ENCODE measurements at places on chromosomes 2 and 18. TPM values are rescaled to one million over a fixed set of nuclear protein-coding genes. Genes with fewer than 3 reads are reported as not detected.

Gene SERPINB11
- not detected for total RNA-seq

Gene DPP10
- total RNA-seq, result not detected

Gene CNOT11
- 16.3 TPM for total RNA-seq

DNA sequence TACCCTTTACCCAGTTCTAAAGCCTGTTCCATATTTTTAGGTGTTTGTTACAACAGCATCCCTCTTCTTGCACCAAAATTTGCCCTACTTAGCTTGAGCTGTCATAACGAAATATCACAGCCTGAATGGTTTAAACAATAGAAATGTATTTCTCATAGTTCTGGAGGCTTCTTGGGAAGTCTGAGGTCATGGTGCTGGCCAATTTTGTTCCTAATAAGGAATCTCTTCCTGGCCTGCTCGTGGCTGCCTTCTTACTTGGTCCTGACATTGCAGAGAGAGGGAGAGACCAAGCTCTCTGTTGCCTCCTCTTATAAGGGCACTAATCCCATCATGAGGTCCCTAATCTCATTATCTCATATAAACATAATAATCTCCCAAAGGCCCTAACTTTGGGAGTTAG is 267.8 kb downstream of the PID1 start:
- H3K27me3 ChIP-seq, result no peaks in the 10 kb centered on the region
- no peaks in the 10 kb centered on the region for H3K36me3 ChIP-seq
- no peak overlapping the region for H3K27ac ChIP-seq
- DNase-seq, result peak; percentile 32
- no peaks in the 10 kb centered on the region for H3K4me1 ChIP-seq
- H3K4me3 ChIP-seq, result no peak overlapping the region

DNA sequence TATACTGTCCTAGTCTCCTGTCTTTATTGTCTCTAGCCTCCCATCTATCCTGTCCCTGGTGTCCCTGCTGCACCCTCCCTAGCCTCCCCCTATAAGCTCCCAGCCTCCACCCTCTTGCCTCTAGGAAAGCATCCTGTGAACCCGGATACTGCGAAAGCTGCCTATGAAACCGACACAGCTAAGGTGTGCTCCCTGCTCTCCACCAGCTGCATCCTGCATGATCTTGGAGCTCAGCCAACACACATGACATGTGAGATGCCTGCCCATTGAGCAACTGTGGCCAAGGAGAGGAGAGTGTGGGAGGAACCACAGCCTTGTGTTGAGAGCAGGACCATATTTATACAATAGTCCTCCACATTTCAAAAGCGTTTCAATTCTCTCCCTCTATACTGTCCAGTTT is 187.1 kb downstream of the ZBTB7C start:
- H3K4me1 ChIP-seq, result no peaks in the 10 kb centered on the region
- H3K27me3 ChIP-seq, result peaks cover 8% of the 10 kb centered on the region
- peak; percentile 52 for DNase-seq
- no peak overlapping the region for H3K27ac ChIP-seq
- H3K36me3 ChIP-seq, result no peaks in the 10 kb centered on the region
- no peak overlapping the region for H3K4me3 ChIP-seq

- peaks cover 8% of the 10 kb centered on the region for H3K27me3 ChIP-seq
- no peaks in the 10 kb centered on the region for H3K4me1 ChIP-seq
- no peaks in the 10 kb centered on the region for H3K36me3 ChIP-seq
- H3K27ac ChIP-seq, result no peak overlapping the region
Measured at GRCh38 chr18:79872527-79873444, 75.0 kb downstream of the KCNG2 start.

GRCh38 chr2:232592772-232593395 is 40.5 kb upstream of the EFHD1 start:
- no peak overlapping the region for H3K4me3 ChIP-seq
- no peak overlapping the region for H3K27ac ChIP-seq
- H3K4me1 ChIP-seq, result peaks cover 7% of the 10 kb centered on the region
- no peaks in the 10 kb centered on the region for H3K27me3 ChIP-seq
